ENCODE measurements at places on chromosomes 6 and 20.

DNA sequence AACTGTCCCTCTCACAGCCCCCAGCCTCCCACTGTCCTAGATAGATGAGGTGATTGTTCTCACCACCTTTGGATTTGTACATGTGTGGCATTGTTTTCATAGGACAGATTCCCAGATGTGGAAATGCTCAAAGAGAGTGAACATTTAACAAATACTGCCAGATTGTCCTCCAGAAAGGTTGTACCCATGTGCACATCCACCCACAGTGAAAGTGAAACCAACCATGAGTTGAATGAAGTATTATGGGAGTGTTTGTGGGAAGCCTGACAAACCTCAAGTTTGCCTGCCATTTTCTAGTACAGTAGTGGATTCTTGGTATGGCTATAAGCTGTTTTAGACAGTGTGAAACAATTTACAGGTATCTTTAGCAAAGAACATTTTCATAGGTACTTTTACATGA lies 42.7 kb downstream of the ANKRD6 start:
- peak; percentile 13 for DNase-seq

GRCh38 chr6:52541135-52541534 lies 35.7 kb downstream of the TRAM2 start:
- no peak for DNase-seq

- no peak for DNase-seq
Measured at GRCh38 chr20:13510837-13511488, 127.8 kb downstream of the TASP1 start.

GRCh38 chr6:84309336-84309735 lies 81.9 kb upstream of the CEP162 start:
- DNase-seq = no peak

GRCh38 chr6:111521497-111522270 lies 38.7 kb upstream of the REV3L start:
- no peak for DNase-seq

GRCh38 chr6:152943260-152943897 lies 39.5 kb downstream of the FBXO5 start:
- DNase-seq = no peak

GRCh38 chr6:38831865-38832264 lies 116.8 kb downstream of the DNAH8 start:
- DNase-seq = no peak

- no peak for DNase-seq
Measured at GRCh38 chr6:3320238-3320811, 61.6 kb downstream of the PSMG4 start.

DNA sequence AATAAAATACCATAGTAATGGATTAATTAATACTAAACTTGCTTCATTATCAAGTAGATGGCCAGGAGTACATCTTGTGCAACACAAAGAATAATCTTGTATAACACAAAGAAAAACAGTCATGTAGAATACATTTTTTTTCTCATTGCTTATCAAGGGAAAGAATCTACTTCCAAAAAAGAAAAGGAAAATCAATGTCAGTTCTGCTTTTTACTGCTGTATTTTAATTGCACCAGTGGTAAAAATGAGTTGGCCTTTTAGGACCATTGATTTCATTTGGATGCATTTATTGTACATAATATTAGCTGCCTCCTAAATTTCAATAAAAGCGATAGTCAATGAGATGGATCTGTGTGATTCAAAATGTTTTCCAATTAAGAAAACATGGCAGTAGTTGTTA lies 96.9 kb upstream of the BTBD3 start:
- DNase-seq = no peak

DNA sequence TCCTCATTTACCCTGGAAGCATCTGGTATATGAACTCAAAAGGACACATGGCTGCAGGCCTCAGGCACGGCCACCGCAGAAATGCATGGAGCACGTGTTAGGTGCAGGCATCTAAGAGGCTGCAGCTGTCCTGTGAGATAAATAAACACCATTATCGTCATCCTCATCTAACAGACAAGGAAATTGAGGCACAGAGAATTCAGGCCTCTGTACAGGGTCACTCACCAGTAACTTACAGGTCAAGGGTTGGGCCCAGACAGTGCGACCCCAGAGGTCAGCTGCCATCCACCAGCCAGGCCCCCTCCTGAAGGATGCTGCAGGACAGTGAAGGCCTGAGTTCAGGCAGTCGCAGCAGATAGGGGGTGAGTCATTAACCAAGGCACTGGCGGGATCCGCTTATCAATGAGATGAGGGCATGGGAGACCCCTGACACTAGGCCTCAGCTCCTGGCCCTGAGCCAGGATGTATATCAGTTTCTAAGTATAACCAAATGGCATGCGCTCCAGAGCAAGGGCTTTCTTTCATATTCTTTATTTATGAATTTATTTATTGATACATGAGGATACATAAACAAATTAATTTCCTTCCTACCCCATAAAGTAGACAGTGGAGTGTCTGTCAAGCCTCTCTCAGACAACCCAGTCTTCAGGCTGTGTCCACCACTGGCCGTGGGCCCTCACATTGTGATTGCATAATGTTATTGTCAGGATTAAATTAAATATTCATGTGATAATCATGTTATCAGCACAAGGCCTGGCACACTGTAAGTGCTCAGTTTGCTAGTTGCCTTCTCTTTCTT lies 316.9 kb downstream of the QKI start:
- no peak for DNase-seq

- DNase-seq = no peak
Measured at GRCh38 chr6:7604506-7604905, 14.5 kb downstream of the SNRNP48 start.

DNA sequence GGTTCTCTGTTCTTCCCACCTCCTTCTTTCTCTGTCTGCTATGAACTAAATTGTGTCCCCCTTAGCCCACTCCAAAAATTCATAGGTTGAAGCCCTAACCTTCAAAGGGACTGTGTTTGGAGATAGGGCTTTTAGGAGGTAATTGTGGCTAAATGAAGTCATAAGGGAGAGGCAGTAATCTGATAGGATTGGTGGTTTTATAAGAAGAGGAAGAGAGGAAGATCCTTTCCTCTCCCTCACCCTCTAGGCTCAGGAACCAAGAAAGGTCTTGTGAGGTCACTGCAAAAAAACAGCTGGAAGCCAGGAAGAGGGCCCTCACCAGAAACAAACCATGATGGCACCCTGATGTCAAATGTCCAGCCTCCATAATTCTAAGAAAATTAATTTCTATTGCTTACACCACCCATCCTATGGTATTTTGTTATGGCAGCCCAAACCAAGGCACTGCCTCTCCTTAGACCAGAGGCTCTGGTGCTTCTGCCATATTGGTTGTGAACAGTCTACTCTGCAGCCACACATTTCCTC lies 135.1 kb upstream of the COL21A1 start:
- DNase-seq = no peak

DNA sequence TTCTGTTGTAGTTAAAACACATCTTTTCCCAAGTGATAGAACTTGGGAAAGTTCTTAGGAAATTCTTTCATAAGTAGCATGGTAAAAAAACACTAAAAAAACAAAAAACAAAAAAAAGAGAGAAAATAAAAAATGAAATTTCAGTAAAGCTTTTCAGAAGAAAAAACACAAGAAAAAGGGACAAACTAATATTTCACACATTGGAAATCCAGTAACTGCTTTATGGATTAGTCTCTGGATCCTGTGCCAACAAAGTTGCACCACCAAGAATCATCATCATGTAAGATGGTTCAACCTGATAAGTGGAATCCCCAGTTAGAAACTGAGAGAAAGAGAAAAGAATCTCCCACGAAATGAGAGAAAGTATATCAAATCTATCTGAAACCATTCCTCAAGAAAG lies 144.2 kb downstream of the GMDS start:
- DNase-seq = no peak

DNA sequence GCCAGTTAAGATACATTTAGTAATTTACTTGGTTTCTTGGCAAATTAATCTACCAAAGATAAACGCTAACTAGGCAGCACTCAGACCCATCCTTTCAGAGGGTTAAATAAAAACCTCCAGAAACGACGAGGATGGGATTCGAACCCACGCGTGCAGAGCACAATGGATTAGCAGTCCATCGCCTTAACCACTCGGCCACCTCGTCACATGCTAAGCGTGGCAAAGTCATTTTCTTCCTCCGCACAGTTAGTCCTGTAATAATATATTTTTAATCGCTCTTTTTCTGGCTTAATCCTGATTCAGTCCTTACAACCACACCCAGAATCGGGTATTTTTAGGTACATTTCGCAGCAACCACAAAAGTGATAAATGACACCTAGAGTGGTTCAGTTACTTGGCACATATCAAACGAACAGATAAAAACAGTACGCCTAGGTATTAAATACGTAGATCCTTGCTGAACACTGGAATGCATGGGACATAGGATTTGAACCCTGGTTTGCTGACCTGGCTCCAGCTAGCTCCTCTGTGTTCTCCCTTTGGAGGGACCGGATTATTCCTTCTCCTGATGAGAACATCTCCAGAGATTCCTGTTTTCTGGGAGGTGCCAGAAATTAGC lies 71.6 kb downstream of the GPX5 start:
- DNase-seq = no peak

DNA sequence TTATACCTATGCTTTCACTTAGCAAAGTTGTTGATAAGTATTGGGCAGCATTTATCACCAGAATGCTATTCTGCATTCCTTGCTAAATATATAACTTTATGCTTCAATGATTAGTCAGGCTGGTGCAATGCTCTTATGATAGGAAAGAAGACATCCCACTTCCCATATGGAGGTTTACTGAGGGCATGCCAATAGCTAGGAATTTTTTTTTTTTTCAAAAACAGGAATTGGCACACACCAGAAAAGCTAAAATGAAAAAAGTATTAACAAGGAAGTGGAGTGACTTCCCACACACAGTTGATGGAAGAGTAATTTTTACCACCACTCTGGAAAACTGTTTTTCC lies 90.8 kb downstream of the FRK start:
- DNase-seq = no peak

GRCh38 chr6:16471910-16472297 lies 233.5 kb downstream of the GMPR start:
- DNase-seq = no peak

- no peak for DNase-seq
Measured at GRCh38 chr20:24485981-24486380, 16.6 kb downstream of the SYNDIG1 start.

DNA sequence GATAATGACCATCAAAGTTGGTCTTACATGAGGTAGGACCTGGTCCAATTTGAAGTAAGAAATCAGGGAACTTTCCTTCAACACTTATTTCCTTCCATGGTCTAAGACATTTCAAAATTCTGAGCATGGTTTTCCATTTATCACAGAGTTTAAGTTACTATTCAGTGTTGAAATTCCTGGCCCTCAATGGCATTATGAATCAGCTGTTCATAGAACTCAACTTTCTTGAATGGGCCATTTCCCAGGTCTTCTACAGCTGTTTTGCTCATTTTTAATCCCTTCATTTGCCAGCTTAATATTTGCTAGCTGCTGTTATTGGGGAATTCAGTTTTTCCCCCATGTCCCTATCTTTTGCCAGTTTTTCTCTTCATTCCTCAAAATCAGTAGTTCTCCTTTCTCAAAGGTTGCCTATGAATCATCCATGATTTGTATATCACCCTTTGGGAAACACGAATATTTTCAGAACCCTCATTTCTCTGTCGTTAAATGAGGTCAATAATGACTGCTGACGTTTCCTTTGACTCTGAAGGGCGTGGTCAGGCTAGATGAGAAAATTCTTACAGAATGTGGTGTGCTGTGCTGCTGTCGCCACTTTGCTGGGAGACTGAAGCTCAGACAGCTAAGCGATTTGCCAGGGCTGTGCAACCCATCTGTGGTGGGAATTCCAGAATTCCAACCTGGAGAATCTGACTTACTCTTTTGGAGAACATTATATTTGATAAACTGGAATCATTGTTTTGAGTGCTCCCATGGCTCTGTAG lies 216.5 kb upstream of the FLRT3 start:
- no peak for DNase-seq

GRCh38 chr6:142146828-142147662 lies at the start of the genes NMBR and VTA1:
Gene NMBR (minus strand): TSS chr6:142147122. CDS start chr6:142088658, 58,464 bp downstream.
Gene VTA1 (plus strand): TSS chr6:142147263. CDS start chr6:142147288, 25 bp downstream.
- peak; percentile 97 for DNase-seq

GRCh38 chr20:58008413-58008812 lies 220.0 kb downstream of the ANKRD60 start:
- DNase-seq = no peak

DNA sequence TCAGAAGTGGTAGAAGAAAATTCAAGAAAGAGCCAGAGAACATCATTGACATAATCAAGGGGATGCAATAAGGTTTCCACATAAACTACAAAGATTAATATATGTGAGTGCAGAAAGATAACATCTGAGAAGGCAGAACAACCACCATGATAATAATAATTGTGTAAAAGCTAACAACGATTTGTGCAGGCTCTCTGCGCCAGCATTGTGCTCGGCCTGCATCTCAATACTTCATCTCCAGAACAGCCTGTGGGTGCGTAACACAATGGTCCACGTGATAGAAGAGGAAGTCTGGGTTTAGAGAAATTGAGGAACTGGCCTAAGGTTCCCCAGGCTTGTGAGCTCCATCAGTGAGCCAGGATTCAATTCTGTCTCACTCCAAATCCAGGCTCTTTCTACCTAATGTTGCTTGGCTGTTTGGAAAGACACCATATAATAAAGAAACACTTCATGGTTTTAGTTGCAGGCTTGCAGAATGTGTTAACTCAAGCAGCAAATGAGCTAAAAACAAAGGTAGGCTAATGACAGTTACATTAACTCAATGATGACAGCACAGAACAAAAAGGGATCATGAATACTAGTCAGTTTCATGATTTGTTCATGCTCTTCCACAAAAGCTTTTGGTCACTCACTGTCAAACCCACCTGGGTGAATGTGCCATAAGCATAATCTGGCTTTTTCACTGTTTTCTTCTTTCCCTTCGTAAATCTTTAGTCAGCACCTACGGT lies 71.2 kb downstream of the LY86 start:
- DNase-seq = no peak

DNA sequence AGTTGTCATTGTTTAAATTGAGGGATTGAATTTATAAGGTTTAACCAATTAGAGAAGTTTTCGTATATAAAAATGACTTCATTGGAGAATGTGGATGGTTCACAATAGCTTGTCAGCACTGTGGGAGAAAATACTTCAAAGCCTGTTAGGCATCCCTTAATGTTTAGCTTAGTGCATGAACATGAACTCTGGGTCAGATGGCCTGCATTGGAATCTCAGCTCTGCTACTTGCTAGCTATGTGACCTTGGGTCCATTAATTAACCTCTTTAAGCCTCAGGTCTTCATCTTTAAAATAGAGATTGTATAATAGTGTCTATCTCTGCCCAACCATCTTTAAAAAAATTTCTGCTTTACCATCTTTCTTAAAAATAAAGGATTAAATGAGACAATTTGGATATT lies 11.1 kb downstream of the CTNNBL1 start:
- DNase-seq = no peak

- DNase-seq = no peak
Measured at GRCh38 chr6:56957856-56958255, 2.9 kb downstream of the BEND6 start.

DNA sequence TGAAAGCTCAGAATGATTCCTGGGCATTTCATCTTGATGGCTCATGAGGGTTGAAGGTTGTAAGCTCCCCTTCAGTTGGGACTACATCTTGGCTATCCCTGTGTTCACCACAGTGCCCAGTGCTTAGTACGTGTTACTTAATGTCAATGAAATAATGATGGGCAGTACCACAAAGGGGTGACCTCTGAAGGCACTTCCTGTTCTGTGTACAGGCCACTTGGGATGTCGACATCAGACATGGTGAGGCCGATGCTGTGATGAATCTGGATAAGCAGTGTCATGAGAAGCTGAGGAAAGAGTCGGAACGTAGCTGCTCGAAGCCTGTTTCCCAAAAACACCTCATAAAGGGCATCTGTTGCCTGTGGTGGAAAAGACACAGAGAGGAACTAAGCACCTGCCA lies 27.6 kb upstream of the RBL1 start:
- no peak for DNase-seq

Data from GM12878 (cell line).